ENCODE measurements at places on chromosomes 3 and 15.

- DNase-seq, result no peak
- no peak overlapping the region for H3K27ac ChIP-seq
- H3K36me3 ChIP-seq, result no peaks in the 10 kb centered on the region
- no peak overlapping the region for H3K4me3 ChIP-seq
Measured at GRCh38 chr3:180467177-180467576, 134.8 kb upstream of the TTC14 start.

GRCh38 chr3:156407617-156408225 is 147.2 kb downstream of the SSR3 start:
- H3K4me1 ChIP-seq, result no peaks in the 10 kb centered on the region
- H3K27me3 ChIP-seq, result no peaks in the 10 kb centered on the region
- no peak overlapping the region for H3K27ac ChIP-seq
- no peak overlapping the region for H3K4me3 ChIP-seq
- no peak for DNase-seq

GRCh38 chr3:9183811-9184460 is 65.5 kb downstream of the SRGAP3 start:
- no peak overlapping the region for H3K4me3 ChIP-seq
- no peak for DNase-seq
- H3K27me3 ChIP-seq, result no peaks in the 10 kb centered on the region
- H3K4me1 ChIP-seq, result peaks cover 3% of the 10 kb centered on the region

DNA sequence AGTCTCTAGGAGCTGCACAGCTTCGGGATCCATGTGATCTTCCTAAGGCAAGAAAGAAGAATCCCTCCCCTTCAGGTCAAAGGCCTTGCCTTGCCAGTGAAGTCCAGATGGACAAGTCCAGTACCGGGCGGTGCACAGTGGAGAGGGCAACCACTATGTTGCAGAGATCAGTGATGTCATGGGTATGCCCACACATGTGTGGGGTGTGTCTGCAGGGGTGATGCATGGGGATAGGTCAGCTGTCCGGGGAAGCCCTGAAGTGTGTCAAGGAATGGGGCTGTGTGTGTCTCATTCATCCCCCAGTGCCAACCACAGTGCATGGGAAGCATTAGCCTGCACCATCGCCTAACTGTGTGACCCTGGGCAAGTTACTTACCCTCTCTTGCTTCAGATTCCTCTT is 66.5 kb downstream of the TLE3 start:
- H3K27me3 ChIP-seq, result no peaks in the 10 kb centered on the region
- no peaks in the 10 kb centered on the region for H3K4me1 ChIP-seq
- DNase-seq, result no peak

DNA sequence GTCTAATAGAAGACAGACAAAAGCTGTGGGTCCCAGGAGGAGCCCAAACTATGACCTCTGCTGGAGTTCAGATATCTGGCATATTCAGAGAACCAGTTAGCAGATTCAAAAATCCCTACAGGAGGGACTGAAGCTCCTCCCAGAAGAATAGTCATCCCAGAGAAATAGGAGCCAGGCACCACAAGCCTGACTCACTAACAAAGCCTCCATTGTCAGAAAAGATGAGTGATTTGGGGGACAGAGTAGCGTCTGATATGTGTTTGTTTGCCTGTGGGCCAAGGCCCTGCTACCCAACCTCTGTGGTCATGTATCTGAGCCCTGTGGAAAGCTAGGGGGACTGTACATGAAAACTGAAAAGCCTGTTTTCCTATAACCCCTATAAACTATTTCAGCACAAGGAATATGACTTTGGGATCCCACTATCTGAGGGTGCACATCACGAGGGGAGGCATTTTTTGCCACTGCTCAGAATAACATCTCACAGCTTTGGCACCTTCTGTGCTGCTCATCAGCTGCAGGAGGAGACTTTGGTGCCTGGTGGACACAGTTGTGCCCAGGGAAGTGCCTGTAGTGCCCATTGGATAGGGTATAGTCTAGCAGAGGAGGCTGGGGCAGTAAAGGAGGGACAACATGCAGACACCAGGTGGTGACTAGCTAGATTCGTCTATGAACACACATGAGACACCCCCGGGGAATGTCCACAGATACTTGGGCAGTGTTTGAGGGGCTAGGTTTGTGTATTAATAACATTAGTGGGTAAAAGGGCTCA is 9.7 kb upstream of the LARP6 start:
- H3K27me3 ChIP-seq, result no peaks in the 10 kb centered on the region
- H3K4me1 ChIP-seq, result peaks cover 11% of the 10 kb centered on the region
- peak overlapping the region; percentile 21 for H3K27ac ChIP-seq
- H3K36me3 ChIP-seq, result no peaks in the 10 kb centered on the region
- no peak for DNase-seq

- H3K4me1 ChIP-seq, result peaks cover 5% of the 10 kb centered on the region
- H3K27me3 ChIP-seq, result no peaks in the 10 kb centered on the region
- H3K4me3 ChIP-seq, result no peak overlapping the region
- DNase-seq, result no peak
Measured at GRCh38 chr3:9121366-9122001, 128.0 kb downstream of the SRGAP3 start.

Data from trophoblast cell (in vitro differentiated cells and primary cell).